Activated T-cell treated with anti-CD3 and anti-CD28 coated beads for 24 hours (primary cell): ENCODE measurements at places on chromosomes 2 and 18.
A peak's percentile ranks its signal among the peaks of the same experiment; 100 is the strongest.

DNA sequence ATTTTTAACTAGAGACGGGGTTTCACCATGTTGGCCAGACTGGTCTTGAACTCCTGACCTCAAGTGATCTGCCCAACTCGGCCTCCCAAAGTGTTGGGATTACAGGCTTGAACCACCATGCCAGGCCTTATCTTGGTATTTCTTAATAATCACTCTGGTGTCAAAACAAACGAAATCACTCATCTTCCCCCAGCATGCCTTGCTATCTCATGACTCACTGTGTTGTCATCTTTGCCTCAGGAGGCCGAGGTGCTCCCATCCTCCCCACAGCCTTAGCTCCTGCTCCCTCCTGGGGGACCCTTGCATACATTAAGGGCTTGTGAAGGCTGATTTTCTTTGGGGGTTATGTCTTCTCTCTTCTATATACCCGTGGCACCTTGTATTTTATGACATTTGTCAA lies 250.1 kb upstream of the DPP10 start:
- no peak for DNase-seq

GRCh38 chr18:36284671-36285295 lies 12.7 kb upstream of the FHOD3 start:
- peak; percentile 23 for DNase-seq

GRCh38 chr2:201781557-201782051 lies 871 bp upstream of the ALS2 start:
- peak; percentile 5 for DNase-seq

DNA sequence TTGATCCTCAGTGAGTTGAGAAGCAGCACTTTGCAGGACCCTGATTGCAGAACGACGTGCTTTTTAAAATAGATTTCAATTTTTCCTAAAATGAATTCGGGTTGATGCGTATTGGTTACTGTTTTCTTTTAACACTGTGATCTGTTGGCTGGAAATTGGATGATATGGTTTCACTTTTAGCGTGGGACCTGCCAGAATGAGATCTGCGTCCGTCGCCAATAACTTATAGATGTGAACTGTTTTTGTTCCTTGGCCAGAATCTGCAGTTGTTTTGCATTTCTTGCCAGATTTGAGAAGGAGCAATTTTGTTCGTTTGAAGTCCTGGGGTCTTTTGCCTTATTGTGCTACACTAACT lies 703 bp downstream of the UGGT1 start:
- peak; percentile 0 for DNase-seq

DNA sequence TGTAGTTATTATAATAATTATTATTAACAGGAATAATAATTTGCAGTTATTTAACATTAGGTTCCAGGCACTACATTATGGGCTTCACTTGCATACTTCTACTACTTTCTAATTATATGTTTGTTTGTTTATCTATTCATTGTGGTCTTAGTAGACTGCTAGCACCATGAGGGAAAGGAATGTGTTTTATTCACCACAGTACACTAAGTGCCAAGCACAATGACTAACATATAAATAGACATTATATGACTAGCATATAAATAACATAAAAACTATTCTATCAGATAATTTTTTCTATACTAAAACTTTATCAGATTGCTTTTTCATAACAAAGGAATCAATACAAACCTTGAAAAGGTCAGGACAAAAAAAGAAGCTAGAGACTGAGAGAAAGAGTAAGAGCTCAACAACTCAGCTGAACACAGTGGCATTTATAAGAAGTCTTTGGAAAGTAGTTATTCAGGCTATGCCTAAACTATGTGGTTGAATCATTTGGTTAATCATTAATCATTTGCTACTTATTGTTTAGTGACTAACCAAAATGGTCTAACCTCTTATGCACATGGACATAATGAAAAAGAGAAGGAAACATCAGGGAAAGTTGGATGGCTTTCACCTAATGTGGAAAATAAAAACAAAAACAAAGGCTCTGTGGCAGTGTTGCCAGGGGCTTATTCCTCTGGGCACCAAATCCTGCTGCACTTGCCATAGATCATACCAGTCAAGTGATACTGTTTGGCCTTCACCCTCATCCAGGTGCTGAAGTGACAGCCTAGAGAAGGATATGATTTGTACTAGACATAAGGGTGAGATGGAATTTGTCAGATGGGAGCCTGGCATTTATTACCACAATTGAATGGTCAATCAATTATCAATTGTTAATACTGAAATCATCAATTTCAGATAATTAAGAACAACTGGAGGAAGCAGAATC lies 174.9 kb downstream of the ETAA1 start:
- DNase-seq: no peak

DNA sequence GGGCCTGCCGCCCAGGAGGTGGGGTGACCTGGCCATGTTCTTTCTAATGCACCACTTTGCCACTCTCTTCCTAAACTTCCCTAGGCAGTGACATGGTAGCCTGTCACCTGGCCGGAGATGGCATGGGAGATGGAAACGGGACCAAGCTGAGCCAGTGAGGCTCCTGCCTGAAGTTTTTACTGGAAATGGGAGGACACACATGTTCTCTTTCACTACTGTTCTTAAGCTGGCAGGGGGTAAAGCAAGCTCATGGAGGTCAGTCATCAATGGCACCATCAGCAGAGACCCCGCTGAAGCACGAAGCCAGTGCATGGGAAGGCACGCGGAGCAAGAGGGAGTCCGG lies 50.7 kb downstream of the ATIC start:
- DNase-seq: no peak

GRCh38 chr18:72833471-72833870 lies 34.3 kb downstream of the NETO1 start:
- no peak for DNase-seq

- DNase-seq: no peak
Observed at GRCh38 chr2:238978497-238978896, 130.6 kb downstream of the TWIST2 start.

GRCh38 chr2:100640431-100641124 lies 77.8 kb downstream of the PDCL3 start:
- no peak for DNase-seq

DNA sequence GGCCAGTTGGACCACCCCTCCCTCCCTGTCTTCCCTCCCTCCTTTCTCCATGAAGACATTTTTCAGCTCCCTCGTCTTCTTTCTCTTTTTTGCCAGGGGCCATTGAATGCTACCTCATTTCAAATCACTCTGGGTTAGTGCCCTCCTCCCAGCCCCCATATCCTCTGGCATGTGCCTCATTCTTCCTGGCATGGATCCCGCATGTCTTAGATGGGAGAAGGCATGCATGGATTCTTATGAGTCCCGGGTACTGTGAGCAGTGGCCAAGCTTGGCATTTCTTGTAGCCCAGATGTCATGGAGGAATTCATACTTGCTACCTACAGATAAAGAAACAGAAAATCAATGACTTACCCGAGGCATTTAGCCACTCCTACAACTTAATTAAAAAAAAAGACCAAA lies 9.0 kb upstream of the HAAO start:
- no peak for DNase-seq

DNA sequence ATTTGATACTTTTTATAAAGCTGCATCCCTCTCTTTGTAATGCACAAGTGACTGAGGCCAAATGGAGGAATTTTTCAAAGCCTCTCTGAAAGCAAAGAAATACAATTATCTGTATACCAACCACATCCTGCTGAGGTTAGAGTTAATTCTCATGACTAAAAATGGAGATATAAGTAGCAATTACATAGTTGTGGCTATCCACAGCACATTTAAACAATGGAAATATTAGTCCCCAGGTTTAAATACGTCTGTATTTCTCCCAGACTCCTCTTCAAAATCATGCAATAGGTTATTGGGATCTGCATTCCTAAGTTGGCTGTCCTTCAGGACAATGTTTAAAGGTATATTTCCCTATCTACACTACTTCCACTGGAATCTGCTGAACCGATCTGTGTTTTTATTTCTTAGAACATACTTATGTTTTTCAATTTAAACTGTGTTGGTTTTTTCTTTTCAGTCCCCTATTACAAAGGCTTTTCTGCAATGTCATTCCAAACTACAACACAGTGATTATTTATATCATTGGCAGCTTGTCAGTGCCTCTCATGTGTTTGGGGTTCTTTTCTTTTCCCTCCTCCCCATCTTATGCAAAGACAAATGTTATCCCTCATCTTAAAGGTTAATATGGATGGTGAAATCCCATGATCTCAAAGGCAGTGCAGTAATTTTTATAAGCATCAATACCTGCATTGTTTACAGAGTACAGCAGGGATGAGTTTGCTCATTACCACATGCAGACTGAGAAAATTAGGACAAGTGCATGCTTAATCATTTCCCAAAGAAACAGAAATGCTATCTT lies 134.8 kb upstream of the FSHR start:
- DNase-seq: no peak

- DNase-seq: peak; percentile 46
Observed at GRCh38 chr18:46481048-46481846, 175.8 kb downstream of the LOXHD1 start.

- no peak for DNase-seq
Observed at GRCh38 chr2:64166637-64167420, 22.6 kb upstream of the PELI1 start.

- DNase-seq: no peak
Observed at GRCh38 chr2:241417626-241418025, 61.5 kb downstream of the FARP2 start.

DNA sequence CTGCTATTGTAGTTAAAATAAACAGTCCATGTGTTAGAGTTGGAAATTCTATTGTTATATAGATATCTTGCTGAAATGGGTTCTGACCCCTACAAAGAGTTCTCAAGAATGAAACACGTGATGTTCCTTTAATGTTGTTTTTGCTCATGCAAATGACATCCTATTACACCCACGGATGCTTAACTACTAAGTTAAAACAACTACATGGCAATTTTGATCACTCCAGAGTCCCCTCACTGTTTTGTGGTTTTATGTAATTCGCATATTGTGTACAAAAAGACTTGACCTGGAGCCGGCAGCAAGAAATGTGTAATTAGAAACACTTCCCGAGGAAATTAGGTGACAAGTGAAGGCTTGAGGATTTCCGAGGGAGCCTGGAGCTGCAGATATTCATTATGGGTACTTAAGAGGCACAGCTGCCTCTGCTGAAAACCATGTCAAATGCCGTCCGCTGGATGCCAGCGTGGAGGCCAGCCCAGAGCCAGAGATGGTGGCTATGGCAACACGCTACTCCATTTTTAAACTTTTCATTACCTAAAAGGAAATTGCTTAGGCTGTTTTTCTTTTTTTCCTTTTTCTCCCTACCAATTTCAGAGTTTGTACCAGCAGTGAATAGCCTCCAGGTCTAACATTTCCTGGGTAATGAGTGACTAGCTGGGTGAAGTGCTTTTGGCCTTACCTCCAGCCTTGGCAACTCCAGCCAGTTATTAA lies 21.0 kb upstream of the CABLES1 start:
- DNase-seq: no peak

DNA sequence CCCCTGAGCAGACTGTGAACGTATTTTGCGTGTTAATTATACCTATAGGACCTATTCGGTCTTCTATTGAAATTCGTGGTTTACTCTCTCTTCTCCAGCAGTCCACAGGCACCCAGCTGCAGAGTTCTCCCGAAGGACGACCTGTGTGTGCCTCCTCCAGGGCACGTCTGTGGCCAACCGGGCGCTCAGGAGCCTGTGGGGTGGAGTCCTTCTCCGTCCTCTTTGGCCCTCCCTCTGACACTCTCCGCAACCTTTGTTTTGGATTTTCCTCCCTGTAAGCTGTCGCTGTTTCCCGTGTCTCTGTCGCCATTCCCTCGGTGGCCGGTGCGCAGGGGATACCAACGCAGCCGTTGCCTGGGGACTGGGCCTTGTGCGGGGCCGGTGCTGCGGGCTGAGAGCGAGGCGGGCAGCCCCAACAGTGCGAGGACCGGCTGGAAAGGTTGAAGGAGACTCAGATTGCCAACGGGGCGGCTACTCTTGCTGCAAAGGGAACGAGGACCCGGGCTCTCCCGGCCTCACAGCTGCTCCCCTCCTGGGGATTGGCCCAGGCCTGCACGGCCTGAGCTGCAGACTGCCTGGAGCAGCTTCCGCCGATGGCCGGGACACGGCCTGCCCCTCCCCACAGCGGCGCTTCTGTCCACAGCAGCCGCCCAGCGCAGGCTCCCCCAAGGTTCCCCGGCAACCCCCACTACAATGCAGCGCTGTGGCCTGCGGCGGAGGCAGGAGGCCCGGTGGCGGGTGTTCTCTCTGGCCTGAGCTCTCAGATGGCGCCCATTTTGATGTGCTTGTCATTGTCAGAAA lies 221.0 kb downstream of the MTX2 start:
- DNase-seq: no peak

DNA sequence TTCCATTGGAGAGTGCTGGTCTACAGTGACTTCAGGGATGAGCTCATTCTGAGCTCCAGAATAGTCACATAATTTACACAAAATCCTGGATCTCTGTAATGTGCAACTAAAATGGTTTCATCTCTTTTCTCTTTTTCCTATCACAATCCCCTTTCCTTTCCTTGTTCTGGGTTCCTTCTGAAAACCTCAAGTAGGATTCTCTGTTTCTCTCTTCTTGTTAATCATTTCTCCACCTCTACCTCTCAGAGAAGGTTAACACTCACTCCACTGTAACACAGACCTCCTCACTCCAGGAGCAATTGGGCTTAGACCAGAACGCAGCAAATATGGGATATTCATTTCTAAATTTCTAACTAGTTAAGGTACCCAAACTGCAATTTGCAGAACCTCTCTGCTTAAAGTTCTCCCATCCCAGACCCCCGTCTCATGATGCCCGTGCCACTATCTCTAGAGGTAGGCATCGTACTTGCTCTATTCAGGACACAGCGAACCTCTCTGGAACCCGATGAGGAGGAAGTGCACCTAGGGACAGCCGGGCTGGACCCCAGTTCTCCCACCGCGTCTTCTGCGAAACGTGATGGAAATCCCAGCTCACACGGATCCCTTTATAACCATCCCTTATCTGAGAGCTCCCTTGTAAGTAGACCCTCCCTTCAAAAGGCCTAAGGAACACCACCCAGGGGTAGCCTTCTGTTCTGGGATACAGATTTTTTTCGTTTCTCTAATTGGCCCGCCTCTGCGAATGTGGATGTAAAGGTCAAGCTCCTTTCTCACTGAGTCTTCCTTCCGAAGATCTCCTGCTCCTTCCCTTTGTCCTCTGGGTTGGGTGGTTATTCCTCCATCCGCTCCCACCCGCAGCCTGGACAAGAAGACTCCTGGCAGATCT lies 1.3 kb downstream of the FOXI3 start:
- DNase-seq: no peak

DNA sequence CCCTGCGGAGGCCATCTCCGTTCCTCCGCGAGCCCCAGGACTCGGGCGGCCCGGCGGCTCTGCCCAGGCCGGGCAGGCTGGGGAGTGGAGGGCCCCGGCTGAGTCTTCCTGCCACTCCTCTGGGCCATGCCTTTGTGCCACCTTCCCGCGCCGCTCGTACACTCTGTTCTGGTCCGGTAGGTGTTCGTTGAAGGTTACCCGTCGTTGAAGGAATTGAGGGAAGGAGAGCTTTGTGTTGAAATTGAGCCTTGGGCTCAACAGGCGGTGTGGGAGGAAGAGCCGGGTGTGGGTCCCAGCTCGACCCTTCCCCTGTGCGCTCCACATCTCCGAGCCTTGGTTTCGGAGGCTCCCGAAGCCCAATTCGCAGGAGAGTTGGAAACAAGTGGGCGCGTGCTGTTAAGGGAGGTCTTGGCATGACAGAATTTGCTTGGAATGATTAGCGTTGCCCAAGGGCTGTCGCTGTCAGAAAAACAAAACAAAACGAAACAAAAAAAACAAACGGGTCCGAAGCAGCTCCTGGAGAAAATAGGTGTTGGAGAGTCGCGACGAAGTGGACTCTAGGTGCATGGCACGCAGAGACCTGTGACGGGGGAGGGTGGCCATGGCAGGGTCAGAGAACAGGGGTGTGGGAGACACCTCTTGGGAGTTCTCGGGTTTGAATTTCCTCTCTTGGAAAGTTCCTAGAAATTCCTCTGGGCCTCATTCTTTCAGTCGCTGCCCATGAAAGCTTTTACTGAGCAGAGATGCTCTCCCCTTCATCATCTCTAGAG lies 1.2 kb upstream of the MZT2A start:
- DNase-seq: no peak

- DNase-seq: no peak
Observed at GRCh38 chr2:9815844-9816279, 27.4 kb upstream of the TAF1B start.
